ENCODE measurements at places on chromosomes 7 and 10. TPM values are rescaled to one million over a fixed set of nuclear protein-coding genes. Genes with fewer than 3 reads are reported as not detected.

LRRC61 gene
- total RNA-seq: 21.2 TPM

- no peaks in the 10 kb centered on the region for H3K27me3 ChIP-seq
- no peak overlapping the region for H3K4me3 ChIP-seq
- H3K4me1 ChIP-seq: no peaks in the 10 kb centered on the region
Measured at GRCh38 chr7:69162326-69162725, 435.9 kb upstream of the AUTS2 start.

DNA sequence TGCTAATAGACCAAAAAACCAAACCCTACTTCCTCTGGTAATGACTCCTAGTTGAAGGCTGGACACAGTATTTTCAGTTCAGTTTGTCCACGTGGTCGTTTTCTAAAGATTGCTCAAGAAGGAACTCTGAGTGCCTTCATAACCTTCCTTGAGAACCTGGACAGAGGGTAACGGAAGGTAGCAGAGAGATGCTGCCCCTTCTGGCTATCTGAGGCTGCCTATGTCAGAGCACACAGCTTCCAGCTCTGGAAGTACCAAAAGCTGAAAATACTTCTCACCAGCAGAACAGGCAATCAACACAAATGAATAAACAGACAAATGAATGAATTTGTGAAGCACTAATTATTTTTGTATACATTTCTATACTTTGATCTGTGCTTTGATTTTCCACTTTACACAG, 85.2 kb downstream of the AMPH start:
- no peak overlapping the region for H3K27ac ChIP-seq
- H3K4me1 ChIP-seq: no peaks in the 10 kb centered on the region
- H3K4me3 ChIP-seq: no peak overlapping the region
- H3K36me3 ChIP-seq: no peaks in the 10 kb centered on the region
- no peak for DNase-seq

- H3K4me3 ChIP-seq: no peak overlapping the region
- H3K27ac ChIP-seq: no peak overlapping the region
- no peaks in the 10 kb centered on the region for H3K36me3 ChIP-seq
- no peak for DNase-seq
Measured at GRCh38 chr7:82562716-82563404, 119.3 kb upstream of the CACNA2D1 start.

DNA sequence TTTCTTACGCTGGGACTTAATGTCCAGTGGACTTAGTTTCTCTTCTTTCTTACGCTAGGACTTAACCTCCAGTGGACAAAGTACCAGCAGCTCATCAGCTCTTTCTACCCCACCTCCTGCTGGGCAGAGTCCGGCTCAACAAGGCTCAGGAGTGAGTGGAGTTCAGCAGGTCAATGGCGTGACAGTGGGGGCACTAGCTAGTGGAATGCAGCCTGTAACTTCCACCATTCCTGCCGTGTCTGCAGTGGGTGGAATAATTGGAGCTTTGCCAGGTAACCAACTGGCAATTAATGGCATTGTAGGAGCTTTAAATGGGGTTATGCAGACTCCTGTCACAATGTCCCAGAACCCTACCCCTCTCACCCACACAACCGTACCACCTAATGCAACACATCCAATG, 199.7 kb downstream of the MLLT10 start:
- H3K36me3 ChIP-seq: peaks cover 27% of the 10 kb centered on the region
- no peaks in the 10 kb centered on the region for H3K27me3 ChIP-seq
- DNase-seq: no peak

GRCh38 chr10:110444004-110444337, 53.7 kb upstream of the DUSP5 start:
- no peak for DNase-seq
- no peaks in the 10 kb centered on the region for H3K27me3 ChIP-seq
- no peak overlapping the region for H3K27ac ChIP-seq
- peaks cover 11% of the 10 kb centered on the region for H3K4me1 ChIP-seq
- H3K4me3 ChIP-seq: no peak overlapping the region

GRCh38 chr10:54800741-54801421, at the start of gene PCDH15:
TSS of gene PCDH15 (minus strand) at chr10:54801231. CDS start at chr10:54664262, 136,969 bp downstream.
- no peaks in the 10 kb centered on the region for H3K4me1 ChIP-seq
- H3K27me3 ChIP-seq: no peaks in the 10 kb centered on the region
- DNase-seq: no peak
- no peak within 1 kb of the TSS for H3K4me3 ChIP-seq
- no peaks in the 10 kb centered on the region for H3K36me3 ChIP-seq

All from T-cell (primary cell).